ENCODE measurements at places on chromosomes 11 and 22. TPM values are rescaled to one million over a fixed set of nuclear protein-coding genes. Genes with fewer than 3 reads are reported as not detected.

- no peak for DNase-seq
Observed at GRCh38 chr22:50183141-50183971, 2.4 kb upstream of the TRABD start.

DNA sequence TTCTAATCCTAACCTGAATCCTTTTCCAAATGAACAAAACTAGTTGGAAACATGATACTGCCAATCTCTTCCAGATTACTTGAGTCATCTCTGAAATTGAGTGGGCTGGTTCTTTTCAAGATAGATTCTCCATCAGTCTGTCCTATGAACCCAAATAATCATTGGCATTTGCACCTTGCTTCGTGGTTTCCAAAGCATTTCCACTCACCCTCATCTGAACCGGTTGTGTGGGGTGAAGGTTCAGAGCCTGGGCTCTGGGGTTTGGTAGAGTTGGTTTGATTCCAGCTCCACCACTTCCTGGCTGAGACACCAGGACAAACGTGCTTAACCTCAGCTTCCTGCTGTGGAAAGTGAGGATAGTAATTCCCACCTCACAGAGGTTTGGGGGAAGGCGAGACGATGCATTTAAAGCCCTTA is 206.4 kb upstream of the E2F8 start:
- DNase-seq = no peak

DNA sequence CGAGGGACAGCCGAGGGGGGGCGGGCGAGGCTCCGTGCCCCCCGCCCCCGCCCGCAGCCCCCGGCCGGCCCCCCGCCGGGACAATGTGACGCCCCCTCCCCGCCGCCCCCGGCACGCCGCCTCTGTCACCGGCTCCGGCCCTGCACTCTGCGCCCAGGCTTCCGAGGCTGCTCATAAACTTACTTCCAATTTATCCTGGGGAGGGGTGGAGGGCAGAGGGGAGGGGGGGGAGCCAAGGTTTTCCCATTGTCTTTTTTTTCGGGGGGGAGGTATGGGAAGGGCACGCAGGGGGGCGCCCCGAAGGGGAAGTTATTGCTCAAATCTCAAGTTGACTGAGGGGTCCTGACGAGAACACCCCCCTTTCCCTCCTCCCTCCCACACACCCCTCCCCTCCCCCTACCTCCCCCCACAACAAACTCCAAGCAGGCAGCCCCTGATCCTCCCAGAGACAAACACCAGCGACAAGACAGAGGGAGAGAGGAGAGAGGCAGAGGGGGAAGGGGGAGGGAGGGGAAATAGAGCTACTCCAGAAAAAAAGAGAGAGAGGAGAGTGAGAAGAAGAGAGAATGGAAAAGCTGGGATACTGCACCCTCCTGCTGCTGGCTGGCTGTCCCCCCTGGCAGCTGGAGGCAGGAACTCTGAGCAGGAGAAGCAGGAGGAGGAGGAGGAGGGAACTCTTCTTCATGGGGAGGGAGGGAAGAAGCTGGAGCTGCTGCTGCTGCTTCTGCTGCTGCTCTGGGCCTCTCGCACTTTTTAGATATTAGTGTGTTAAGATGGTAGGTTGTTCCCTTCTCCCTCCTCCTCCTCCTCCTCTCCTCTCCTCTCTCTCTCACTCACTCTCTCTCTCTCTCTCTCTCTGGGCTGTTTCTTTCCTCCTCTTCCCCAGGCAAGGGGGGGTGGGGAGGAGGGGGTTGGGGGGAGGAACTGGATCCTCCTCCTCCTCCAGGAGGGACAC is 631 bp downstream of the PHF21A start:
- peak; percentile 78 for DNase-seq

DNA sequence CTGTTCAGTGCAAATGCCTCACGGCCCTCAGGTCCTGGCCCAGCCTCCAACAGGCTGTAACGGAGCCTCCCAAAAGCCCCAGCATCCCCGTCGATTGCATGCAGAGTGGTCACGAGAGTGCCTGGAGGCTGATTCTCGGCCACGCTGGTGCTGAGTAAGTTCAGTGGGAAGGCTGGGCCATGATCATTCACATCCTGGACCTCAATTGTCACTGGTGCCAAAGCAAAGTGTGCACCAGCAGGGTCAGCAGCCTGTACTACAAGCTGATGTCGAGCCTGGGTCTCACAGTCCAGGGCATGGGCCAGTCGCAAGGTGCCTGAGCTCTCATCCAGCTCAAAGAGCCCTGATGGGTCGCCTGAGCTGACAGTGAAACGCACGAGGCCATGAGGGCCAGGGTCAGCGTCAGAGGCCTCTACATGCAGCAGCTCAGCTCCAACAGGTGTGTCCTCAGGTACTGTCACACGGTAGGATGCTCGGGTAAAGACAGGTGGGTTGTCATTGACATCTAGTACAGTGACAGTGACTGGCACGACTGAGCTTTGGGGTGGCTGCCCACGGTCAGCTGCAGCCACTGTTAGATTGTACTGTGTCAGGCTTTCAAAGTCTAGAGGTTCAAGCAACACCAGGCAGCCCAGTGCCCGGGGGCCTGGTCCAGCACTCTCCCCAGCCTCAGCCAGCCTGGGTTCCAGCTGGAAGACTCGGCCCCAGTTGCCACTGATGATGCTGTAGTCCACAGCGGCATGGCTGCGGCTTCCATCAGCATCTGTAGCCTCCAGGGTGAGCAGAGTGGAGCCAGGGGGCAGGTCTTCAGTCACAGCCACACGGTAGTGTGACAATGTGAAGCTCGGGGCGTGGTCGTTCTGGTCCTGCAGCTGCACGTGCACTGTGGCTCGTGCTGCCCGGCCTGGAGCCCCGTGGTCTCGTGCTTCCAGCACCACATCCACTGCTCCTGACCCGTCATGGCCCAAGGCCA is 4.5 kb upstream of the TPP1 start:
- DNase-seq = peak; percentile 27

- no peak for DNase-seq
Observed at GRCh38 chr22:49920859-49921258, 2.4 kb downstream of the CRELD2 start.

- no peak for DNase-seq
Observed at GRCh38 chr11:122656631-122657101, 1.1 kb downstream of the UBASH3B start.

DNA sequence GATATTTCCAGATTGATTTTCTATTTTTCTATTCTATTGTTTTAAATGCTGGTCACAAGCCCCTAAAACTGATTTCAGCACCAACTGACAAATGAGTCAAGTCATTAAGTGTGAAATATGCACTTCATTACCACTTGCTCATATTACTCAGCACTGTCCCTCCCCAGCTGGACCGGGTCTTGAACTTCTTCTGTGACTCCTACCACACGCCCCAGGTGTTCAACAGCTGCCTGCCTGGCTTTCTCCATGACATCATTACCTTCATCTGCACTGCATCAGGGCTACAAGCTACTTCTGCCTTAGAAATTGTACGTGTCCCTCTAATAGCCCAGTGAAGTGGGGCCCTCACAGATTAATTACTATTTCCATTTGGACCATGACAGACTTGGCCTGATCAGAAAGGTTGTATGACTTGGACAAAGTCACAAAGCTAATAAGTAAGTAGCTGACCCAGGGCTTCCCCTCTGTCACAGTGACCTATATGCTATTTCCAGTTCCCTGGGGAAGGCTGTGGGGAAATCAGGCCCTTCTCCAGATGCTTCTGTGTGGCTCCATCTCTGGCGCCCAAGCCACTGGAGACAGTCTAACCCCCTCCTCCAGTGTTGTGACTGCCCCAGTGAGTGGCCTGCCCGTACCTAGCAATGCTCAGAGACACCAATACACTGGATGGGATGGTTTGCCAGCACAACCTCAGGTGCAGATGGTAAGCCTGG is 18.1 kb downstream of the TBC1D10A start:
- DNase-seq = no peak

GRCh38 chr11:44749189-44749588 is 22.4 kb downstream of the TSPAN18 start:
- no peak for DNase-seq

DNA sequence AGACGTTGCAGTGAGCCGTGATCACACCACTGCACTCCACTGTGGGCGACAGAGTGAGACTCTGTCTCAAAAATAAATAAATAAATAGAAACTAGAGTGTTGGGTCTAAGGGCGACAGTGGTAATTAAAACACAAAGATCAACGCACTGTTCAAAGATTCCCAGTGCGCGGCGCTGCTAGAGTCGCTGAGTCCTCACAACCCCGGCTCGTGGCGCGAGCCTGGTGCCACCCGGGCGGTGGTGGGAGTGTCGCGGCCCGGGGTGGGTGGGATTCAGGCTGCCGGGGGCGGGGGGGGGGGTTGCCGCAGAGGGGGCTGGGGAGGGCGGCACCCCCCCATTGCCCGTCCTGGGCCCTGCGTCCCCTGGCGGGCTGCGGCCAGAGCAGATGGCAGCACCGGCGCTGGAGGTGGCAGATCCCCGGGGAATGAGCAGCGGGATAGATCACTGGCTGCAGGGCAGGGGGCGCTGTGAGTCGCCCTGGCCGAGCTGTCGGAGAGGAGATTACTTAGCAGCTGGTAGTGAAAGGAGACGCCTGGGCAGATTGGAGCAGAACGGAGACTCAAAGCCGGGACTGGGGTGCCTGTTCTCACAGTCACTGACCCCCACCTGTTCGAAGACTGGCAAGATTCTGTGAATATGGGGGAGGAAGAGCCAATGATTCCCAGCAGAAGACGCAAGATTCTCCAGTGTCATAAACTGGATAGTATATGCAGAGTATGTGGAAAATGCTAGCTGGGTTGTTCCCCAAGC is 30.2 kb upstream of the APOBEC3A start:
- peak; percentile 80 for DNase-seq

DNA sequence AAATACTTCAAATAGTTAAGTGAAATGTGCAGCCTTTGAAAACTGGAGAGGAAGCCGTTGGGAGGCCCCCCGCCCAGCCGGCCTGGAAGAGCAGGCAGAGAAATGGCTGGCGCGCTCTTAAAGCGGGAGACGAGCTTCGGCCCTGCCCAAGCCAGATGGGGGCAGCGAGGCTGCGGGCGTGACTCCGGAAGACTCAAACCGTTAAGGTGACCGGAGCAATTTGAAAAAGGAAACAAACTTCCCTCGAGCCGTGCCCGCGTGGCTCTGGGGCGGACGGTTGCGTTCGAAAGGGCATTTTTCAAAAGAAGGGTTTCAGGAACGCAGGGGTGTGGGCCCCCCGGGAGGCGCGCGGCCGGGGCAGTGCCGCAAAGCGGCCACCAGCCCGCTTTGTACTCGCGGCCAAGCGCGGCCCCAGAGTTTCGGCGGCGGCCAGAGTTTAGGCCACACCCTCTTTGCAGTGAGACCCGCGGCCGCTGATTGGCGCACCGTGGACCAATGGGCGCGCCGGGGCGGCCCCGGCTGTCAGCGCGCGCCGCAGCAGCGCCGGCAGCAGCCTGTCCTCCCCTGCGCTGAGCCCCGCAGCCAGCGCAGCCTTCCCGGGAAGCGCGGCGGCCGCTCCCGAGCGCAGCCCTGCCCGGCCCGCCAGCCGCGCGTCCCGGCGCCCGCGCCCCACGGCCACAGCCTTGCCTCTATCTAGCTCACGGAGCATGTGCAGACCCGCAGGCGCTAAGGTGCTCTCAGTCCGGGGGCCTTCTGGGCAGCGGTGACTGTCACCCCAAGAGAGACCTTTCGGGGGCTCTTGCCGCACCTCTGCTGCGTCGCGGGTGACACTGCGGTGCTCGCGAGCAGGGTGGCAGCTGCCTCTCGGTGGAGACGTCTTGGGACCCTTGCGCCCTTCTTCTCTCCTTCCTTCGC is at the start of gene NAV2:
Gene NAV2 (plus strand): TSS at position 557 of the 915 bp plus-strand sequence. CDS start 859 bp downstream, outside the sequence.
- peak; percentile 97 for DNase-seq

DNA sequence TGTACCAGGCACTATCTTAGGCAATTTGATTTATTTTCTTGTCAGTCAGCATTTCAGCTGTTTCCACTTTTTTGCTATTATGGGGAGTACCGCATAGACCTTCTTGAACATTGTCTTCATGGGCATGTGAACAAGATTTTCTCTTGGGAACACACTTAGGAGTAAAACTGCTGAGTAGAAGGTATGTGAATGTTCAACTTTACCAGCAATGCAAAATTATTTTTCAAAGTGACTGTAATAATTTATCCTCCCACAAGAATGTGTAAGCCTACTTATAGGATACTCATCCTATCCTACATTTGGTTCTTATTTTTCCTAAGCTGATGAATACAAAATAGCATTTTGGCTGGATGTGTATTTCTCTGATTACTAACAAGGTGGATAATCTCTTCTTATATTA is 132.0 kb upstream of the NAV2 start:
- DNase-seq = no peak

- peak; percentile 85 for DNase-seq
Observed at GRCh38 chr22:43263645-43264514, 76.9 kb upstream of the TTLL12 start.

GRCh38 chr11:2450321-2451041 is 5.7 kb downstream of the KCNQ1 start:
- no peak for DNase-seq

- no peak for DNase-seq
Observed at GRCh38 chr11:78560826-78561484, 13.7 kb downstream of the NARS2 start.

GRCh38 chr11:128496249-128496648 is 91.1 kb downstream of the ETS1 start:
- no peak for DNase-seq

DNA sequence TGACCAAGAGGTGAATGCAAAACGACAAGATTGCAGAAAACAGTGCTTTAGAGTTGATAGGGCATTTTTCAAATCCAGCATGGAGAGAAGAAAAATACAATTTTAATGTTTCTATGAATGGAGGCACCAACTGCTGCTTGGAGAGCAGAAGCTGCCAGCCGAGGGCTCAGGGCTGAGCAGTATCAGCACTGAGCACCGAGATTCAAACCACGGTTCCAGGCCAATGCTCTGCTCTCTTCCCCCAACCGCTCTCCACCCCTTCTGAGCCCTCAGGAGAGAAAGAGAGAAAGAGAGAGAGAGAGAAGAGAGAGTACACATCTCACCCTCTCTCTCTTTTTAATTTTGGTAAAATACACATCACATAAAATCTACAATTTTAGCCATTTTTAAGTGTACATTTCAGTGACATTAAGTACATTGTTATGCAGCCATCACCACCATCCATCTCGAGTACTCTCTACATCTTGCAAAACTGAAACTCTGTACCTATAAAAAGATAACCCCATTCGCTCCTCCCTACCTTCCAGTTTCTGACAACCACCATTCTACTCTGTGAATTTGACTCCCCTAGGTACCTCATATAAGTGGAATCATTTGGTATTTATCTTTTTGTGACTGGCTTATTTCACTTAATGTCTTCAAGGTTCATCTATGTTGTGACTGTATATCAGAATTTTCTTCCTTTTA is 333.3 kb downstream of the MIAT start:
- no peak for DNase-seq

DNA sequence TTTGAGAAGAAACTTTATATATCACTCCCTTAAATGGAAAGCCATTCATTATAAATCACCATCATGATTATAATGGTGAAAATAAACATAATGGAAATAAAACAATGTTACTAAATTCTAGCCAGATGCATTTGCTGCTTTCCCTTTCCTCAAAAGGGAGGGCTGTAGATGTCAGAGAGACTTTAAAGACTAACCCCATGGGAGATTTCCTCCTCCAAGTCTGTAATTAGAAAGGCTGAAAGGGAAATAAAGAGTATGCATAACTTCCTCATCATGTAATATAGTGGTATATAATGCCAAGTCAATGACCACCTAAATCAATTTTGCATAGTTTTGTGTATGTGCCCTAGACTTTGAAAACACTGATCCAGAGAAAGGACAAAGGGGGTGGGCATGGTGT is 6.4 kb downstream of the CD6 start:
- no peak for DNase-seq

GRCh38 chr11:58994171-58994570 is 54.9 kb downstream of the GLYATL1 start:
- DNase-seq = no peak

Gene JHY
- 8.4 TPM for polyA plus RNA-seq

Gene SELENOM
- polyA plus RNA-seq = 7.8 TPM

Gene ELMOD1
- 7.7 TPM for polyA plus RNA-seq

Gene CYTH4
- polyA plus RNA-seq = 5.9 TPM

Gene MFRP
- polyA plus RNA-seq = not detected

Measured in left lung (tissue), 14 donors.